ENCODE measurements at places on chromosomes 3 and 15.

GRCh38 chr3:19652336-19652735 is 281.7 kb downstream of the EFHB start:
- DNase-seq = no peak

GRCh38 chr3:62562017-62562416 is 188.7 kb upstream of the FEZF2 start:
- no peak for DNase-seq

- no peak for DNase-seq
These were observed 181.1 kb downstream of the PLCL2 start for GRCh38 chr3:17065881-17066280.

DNA sequence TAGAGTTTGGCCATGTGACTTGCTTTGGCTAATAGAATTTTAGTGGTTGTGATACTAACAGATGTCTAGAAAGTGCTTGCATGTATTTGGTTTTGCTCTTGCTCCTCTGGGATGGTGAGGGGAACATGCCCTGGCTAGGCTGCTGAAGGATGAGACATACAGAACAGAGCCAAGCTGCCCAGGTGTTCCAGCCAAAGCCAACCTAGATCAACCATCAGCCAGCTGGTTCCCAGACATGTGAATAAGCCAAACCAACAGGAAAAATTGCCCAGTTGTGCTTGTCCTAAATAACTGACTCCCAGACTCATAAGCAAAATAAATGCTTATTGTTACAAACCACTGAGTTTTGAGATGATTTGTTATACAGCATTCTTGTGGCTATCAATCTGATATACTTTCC is 292.6 kb downstream of the SUCLG2 start:
- no peak for DNase-seq

- DNase-seq = peak; percentile 55
These were observed 46.6 kb downstream of the FAH start for GRCh38 chr15:80199366-80199765.

DNA sequence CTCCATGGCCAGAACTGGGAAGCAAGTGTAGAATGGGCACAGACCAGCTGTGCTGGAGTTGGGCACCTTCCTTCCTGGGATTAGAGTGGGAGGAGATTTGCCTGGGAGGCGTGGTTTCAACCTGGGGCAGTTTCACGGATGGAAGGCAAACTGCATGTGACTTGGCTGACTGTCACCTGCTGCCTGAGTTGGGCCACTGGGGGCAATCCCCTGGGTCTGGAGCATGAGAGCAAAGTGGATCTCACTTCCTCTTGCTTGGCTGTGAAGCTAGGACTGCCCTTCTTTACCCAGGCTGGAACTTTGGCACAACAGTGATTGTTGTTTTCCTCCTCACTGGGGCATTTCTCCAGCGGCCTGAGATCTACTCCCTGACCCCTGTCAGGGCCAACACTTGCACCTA is 1247.0 kb upstream of the EPHA6 start:
- no peak for DNase-seq

DNA sequence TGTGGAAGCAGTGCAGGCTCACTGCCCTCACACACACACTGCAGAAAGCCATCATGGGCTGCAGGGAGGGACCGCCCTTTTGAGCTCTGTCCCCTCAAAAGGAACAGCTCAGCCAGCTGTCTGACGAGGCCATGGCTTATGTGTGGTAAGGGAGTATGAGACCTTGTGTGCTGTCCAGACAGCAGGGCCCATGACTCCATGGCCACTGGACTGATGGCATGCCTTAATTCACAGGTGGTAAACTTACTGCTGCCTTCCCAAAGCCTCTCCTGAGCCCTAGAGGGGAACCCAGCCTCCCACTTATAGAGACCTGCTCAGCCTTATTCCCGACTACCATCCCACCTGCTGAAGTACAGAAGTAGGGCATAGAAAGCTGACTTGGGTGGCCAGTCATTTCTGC is 5.6 kb downstream of the FAM240A start:
- DNase-seq = no peak

DNA sequence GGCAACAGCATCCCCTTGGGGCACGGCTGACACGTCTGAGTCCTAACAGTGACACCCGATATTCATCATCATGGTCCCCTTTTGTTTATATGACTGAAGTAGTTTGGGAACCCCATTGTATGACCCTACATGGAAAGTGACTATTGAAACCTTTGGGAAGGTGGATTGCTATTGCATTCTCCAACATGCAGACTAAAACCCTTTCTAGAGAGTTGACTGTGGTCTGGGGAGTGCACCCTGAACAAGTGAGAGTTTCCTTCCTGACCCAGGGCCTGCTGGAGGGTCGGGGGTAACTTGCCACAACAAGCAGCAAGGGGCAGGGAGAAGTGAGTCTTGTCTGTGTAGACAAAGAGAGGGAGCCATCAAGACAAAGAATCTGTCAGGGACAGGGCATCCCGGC is 54.4 kb downstream of the ISG20 start:
- no peak for DNase-seq

DNA sequence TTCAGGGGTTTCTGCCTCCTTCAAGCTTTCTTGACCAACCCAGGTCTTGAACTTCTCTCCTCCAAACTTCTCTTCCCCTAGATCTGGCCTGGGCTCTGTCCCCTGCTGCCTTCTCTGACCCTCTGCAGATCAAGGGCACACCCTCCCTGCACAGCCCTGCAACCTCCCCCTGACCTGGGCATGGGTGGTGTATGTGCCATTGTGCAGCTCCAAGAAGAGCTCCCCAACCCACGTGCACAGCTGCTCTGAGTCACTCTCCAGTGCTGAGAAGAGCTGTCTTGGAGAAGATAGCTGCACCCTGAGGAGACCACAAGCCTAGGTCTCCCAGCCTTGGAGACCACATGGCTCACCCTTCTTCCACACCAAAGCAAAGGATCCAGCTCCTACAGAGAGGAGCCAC is 8.0 kb downstream of the MAN2C1 start:
- DNase-seq = no peak

DNA sequence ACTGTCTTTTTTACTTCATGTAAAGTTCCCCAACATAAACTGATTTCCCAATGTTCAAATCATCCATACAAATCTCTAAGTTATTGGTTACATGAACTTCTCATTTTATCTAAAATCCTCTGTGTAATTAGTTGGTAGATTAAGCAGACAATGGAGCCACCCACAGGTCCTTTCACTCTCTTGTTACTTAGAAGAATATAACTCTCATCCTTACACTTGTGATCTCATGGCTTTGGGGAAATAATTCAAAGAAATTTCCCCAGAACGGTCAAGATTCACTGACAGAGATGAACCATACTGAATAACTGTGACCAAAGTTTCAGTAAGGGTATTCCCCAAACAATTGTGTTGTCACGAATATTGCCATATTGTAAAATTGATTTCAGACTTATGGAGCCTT is 1102.6 kb upstream of the EPHA6 start:
- no peak for DNase-seq

GRCh38 chr15:43187544-43188155 is 2.4 kb downstream of the CCNDBP1 start:
- DNase-seq = no peak

DNA sequence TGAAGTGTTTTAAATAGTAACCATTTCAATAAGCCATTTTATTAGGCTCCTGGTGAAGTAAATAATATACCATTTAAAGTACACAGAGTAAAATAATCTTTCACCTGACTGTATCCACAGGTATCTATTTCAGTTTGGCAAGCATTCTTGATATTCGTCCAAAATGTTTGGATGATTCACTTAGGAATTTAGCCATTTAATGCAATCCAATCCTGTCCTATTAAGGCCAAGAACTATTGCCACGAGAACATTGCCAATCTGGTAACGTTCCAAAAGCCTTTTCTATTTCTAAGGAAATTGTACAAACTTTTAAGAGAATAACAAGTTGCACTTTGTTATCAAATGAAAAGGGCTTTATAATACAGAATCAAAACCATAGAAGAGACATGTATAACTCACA is 209.8 kb upstream of the THRB start:
- DNase-seq = no peak

DNA sequence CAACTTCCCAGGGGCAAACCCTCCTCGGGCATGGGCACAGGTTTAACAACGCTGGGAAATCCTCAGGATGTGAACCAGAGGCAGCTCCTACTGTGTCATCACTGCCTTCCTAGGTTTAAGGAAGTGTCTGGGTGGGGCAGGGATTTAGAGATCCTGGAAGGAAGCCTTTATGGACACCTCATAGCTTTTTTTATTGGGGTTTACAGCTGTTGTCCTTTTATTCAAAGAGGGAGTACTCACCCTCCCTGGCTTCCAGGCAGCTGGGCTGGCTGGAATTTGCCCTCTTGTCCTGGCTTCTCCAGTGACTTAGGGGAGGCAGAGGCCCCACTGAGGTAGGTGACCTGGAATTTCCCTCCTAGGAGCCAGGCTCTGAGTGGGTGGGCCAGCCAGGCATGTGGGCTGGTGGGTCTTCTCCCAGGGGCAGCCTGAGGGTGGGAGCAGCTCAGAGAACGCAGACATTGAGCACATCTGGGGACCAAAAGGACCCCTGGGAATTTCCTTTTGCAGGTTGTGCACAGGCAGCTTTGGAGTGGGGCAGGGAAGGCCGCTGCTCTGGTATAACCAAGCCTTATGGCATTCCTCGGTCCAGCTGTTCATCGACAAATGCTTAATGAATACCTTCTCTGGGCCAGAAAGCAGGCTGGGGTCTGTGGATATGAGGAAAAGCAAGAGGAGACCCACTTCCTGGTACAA is 13.5 kb upstream of the FAM3D start:
- no peak for DNase-seq

DNA sequence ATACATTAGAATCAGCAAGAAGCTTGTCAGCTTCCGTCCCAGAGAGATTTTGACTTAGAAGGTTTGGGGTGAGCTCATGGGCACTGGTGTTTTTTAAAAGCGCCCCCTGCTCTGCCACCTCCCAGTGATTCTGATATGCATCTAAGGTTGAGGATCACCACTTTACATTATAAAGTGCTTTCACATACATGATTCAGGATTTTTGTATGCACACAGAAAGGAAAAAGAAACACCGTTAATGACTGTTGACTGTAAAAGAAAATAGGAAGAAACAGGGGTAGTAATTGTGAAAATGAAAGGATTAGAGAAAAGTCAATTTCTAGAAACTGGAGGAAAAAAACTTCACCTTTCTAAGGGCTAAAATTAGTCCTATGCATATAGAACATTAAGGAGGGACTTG is 104.9 kb upstream of the ZBED2 start:
- no peak for DNase-seq

- peak; percentile 91 for DNase-seq
These were observed 93.2 kb upstream of the RNF7 start for GRCh38 chr3:141644931-141645330.

- no peak for DNase-seq
These were observed 7.0 kb upstream of the JMJD7 start for GRCh38 chr15:41820791-41821423.

DNA sequence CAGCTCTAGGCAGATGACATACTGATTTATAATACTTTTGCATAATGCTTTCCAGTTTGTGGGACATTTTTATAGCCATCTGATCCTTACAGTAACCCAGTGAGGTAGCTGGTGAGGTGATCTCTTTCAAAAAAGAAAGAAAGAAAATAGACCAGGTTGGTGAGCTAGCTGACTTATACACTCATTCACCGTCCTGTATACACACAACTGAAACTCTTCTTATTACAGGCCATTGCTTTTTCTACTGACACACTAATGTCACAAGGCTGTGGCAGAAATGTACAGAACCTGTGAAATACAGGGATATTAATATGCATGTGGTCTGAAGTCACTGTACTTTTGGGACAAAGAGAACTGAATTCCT is 150.2 kb upstream of the BHLHE40 start:
- no peak for DNase-seq

- DNase-seq = no peak
These were observed 297.5 kb upstream of the LYSMD4 start for GRCh38 chr15:100030586-100031229.

DNA sequence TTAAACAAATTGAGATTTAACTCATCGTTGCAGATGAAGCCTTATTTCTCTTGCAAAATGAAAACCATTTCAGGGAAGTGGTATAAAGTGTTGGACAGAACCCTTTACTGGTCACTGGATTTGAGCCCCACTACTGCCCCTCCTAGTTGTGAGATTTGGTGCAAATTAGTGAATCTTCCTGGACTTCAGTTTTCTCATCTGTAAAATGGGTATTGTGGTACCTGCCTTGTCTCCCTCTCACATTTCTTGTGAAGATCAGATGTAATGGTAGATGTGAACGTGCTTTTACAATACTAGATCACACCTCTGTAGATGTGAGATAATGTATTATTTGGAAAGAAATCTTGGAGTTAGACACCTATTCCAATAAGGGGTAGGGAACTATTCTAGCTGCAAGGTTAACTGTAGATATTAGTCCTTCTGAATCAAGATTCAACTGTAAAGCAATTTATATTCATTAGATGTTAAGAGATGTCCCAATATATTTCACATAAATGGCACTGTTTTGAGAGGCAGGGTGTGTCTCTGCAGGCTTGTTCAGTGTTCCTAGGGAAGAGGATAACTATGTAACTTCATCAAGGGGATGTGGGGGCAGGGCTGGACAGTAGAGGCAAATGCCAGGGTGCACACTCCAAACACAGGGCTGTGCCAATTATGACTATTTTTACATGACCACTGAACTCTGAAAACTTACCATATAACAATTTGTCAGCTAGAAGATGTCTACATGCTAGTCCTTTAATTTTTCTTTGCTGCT is 112.4 kb upstream of the PFN2 start:
- no peak for DNase-seq

- no peak for DNase-seq
These were observed 6.0 kb upstream of the GRAMD1C start for GRCh38 chr3:113832477-113833164.

- no peak for DNase-seq
These were observed 26.7 kb upstream of the TMEM158 start for GRCh38 chr3:45252826-45253225.

DNA sequence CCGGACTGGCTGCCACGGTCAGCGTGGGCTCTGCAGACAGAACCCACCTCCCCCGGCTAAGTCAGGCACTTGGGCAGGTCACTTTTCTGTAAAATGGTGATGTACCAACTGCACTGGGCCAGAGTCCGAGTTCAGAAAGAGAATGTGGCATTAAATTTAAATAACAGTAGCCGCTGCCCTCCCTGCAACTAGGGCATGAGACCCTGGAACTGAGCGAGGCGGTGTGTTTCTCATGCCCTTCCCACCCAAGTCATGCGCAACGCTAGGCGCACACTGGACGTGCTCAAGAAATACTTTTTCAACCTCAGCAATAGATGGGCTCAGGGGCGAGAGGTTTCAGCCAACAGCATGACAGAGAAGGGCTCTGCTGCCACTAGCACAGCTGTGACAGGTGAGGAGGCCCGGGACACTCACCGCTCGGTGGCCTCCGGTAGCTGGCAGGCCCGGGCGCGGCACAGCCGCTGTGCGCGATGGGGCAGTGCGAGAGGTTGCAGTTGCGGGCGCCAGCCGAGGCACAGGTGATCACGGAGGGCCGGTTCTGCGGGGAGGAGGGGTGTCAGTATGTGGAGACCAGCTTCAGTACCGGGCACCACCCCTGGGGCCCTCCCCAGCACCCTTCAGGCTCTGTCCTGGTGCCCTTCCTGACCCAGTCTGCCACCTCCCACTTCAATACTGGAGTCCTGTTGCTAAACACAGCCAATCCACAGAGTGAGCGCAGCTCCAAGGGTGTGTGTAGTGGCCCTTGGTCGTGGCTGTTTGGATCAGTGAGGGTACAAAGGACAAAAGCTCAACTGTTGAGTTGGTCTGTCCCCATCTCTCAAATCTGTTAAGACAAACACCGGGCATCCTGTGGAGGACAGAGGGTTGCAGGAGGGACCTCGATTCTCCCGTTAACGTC is 84.5 kb downstream of the VGLL4 start:
- DNase-seq = no peak

- no peak for DNase-seq
These were observed 7.1 kb upstream of the LXN start for GRCh38 chr3:158679547-158680000.
